NAMALWA (cell line): ENCODE measurements at places on chromosomes 3 and 15.

- no peak for DNase-seq
These were observed 15.0 kb upstream of the CCDC39 start for GRCh38 chr3:180694321-180694720.

GRCh38 chr15:75840659-75841058, 2.6 kb upstream of the UBE2Q2 start:
- no peak for DNase-seq

DNA sequence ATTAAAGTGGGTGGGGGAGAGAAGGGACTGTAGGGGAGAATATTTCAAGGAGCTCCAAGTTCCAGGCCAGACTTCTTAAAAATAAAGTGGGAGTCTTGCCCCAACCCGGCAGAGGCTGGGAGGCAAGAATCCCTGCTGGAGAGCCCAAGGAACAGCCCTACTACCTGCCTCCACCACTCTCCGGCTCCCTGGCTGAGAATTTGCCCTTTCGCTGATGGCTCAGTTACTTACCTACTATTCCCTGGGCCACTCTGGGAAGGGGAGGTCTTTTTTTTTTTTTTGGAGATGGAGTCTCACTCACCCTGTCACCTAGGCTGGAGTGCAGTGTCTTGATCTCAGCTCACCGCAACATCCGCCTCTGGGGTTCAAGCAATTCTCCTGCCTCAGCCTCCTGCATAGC, 15.5 kb downstream of the MYL3 start:
- DNase-seq: no peak

GRCh38 chr3:51141573-51141972, 243.5 kb upstream of the MANF start:
- DNase-seq: peak; percentile 1

- no peak for DNase-seq
These were observed 2.4 kb upstream of the SEC62 start for GRCh38 chr3:169964176-169964575.

DNA sequence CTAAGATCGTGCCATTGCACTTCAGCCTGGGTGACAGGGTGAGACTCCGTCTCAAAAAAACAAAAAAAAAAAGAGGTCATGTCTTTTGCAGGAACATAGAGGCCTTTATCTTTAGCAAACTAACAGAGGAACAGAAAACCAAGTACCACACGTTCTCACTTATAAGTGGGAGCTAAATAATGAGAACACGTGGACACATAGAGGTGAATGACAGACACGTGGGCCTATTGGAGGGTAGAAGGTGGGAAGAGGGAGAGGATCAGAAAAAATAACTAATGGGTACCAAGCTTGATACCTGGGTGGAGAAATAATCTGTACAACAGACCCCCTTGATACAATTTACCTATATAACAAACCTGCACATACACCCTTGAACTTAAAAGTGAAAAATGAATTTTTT, 401.4 kb upstream of the NAALADL2 start:
- DNase-seq: no peak
